ENCODE measurements at places on chromosomes 13 and 19. TPM values are rescaled to one million over a fixed set of nuclear protein-coding genes. Genes with fewer than 3 reads are reported as not detected.

The SULT2A1 gene
- total RNA-seq, result not detected

The STOML3 gene
- total RNA-seq, result not detected

The USHBP1 gene
- not detected for total RNA-seq

The LILRA1 gene
- not detected for total RNA-seq

The ZNF835 gene
- 0.93 TPM for total RNA-seq

The RNF113B gene
- not detected for total RNA-seq

The ZNF571 gene
- total RNA-seq, result 0.77 TPM

The ZNF723 gene
- not detected for total RNA-seq

The FLT3 gene
- not detected for total RNA-seq

The OR1I1 gene
- total RNA-seq, result not detected

The ZNF578 gene
- 0.70 TPM for total RNA-seq

The FBN3 gene
- total RNA-seq, result not detected

The BCL3 gene
- 31.9 TPM for total RNA-seq

The NALCN gene
- 0.85 TPM for total RNA-seq

The RDH8 gene
- not detected for total RNA-seq

The JSRP1 gene
- total RNA-seq, result not detected

The TMPRSS9 gene
- total RNA-seq, result not detected

The IZUMO2 gene
- total RNA-seq, result not detected

The PSENEN gene
- total RNA-seq, result 52.0 TPM

The EPS8L1 gene
- total RNA-seq, result 2.5 TPM

The PBX4 gene
- total RNA-seq, result 1.5 TPM

The FXYD7 gene
- not detected for total RNA-seq

The SLAIN1 gene
- not detected for total RNA-seq

The IGFL3 gene
- not detected for total RNA-seq

The ZNF296 gene
- total RNA-seq, result 3.1 TPM

The PRRG2 gene
- not detected for total RNA-seq

The EDNRB gene
- total RNA-seq, result 2.6 TPM

The PRTN3 gene
- total RNA-seq, result not detected

The ZNF737 gene
- total RNA-seq, result 2.8 TPM

The FFAR1 gene
- total RNA-seq, result not detected

The KL gene
- not detected for total RNA-seq

The RNF17 gene
- total RNA-seq, result 0.12 TPM

The ZNF547 gene
- 2.1 TPM for total RNA-seq

The FCHO1 gene
- total RNA-seq, result 1.9 TPM

The MUC16 gene
- total RNA-seq, result 0.12 TPM

The GRIK5 gene
- total RNA-seq, result not detected

The TTYH1 gene
- 0.23 TPM for total RNA-seq

The MEIS3 gene
- total RNA-seq, result 56.1 TPM

The PTGER1 gene
- total RNA-seq, result 8.2 TPM

The PGLYRP2 gene
- not detected for total RNA-seq

The ICAM5 gene
- 4.2 TPM for total RNA-seq

The CCDC169 gene
- total RNA-seq, result 0.23 TPM

The CEACAM1 gene
- 0.12 TPM for total RNA-seq

The IGSF23 gene
- not detected for total RNA-seq
